Left kidney (tissue), 8 donors: ENCODE measurements at places on chromosomes 1 and 21.
A peak's percentile ranks its signal among the peaks of the same experiment; 100 is the strongest.

- DNase-seq = no peak
These were observed 50.5 kb upstream of the EPS8L3 start for GRCh38 chr1:109814223-109814622.

GRCh38 chr21:32306021-32306780 is 7.5 kb downstream of the MRAP start:
- peak; percentile 7 for DNase-seq

DNA sequence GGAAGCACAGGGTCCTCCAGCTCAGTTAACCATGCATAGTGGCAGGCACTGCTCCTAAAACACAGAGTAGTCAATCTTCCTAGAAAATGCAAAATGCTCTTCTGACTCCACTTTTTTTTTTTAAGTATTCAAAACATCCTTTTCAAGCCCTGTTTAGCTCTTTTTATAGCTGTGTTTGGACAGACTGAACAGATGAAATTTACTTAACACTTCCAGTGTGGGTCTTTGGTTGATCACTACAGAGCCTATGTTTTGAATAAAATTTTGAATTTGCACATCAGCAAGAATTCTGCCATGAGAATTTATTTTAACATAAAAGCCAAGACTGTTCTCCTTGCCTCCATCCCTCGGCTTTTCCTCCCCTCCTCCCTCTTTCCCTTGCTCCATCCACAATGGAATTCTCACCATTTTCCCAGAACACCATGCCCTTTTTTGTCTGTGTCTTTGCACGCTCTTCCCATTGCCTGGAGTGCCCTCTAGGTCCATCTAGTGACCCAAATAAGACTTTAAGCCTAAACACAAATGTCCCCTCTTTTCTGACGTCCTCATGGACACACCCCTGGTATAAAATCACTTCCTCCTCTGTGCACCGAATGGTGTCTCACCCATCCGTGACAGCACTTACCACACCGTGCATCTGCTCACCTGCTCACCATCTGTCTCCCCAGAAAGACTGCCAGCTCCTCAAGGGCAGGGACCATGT is 24.0 kb upstream of the CPT2 start:
- no peak for DNase-seq

- peak; percentile 46 for DNase-seq
These were observed 120.7 kb downstream of the LMX1A start for GRCh38 chr1:165235777-165236291.

GRCh38 chr1:12157366-12158231 is 9.2 kb upstream of the TNFRSF1B start:
- DNase-seq = no peak

DNA sequence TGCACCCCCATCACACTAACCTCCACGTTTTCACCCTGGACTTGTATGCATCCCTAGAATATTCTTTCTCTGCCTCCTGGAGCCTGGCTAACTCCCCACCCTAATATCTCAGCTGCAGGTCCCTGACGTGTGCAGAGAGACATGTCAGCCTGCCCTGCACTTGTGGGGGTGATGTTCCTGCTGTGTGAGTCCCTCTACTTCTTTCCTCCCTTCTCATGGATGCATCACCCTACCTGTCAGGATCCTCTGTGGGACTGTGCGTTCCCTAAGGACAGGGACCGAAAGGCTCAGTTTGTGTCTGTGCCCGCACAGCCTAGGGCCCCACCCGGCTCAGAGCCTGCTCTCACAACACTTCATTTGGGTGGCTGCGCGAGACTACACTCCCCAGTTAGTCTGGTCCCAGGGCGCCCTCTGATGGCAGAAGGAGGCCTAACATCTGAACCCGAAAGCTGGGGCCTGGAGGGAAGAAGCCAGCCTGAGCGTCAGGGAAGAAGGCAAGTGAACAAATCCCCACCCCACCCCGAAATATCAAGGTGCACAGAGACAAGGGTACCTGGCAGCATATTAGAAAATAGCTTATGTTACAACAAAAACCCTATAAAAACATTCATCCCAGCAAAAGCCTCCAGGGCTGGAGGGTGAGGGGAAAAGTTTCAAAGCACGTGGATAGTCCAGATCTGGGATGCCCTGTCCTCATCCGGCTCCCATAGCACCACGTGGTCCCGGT is 3.7 kb downstream of the CD52 start:
- DNase-seq = peak; percentile 82

- DNase-seq = no peak
These were observed 146.2 kb upstream of the KRTAP19-8 start for GRCh38 chr21:31184459-31184858.

GRCh38 chr1:181350131-181350530 is 133.2 kb upstream of the CACNA1E start:
- DNase-seq = no peak

GRCh38 chr1:229195246-229195645 is 75.7 kb upstream of the RAB4A start:
- no peak for DNase-seq

GRCh38 chr1:210089855-210090254 is 142.7 kb upstream of the SERTAD4 start:
- DNase-seq = no peak

DNA sequence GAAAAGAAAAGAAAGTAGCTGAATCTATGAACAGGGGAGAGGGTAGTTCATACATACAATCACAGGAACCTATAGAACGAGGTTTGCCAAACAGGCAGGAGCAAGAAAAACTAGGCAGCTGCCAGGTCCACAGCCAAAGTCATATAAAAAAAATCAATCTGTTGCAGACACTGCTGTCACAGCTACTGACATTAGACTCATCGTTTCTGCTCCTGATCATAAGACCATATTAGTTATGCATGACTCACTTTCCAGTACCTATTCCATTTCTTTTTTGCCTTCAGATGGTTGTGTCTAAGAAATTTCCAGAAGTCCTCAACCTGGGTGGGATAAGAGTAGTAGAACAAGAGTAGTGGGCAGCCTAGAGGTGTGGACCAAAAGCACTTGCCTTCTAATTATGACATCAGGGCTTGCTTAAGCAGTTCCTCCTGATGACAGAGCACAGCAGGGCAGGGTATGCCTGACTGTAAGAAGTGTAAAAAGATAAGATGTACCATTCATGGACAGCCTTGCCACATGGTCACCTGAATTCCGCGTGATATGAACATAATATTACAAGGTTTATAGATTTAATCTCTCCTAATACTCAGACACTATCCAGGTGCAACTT is 323.2 kb upstream of the SGIP1 start:
- no peak for DNase-seq

DNA sequence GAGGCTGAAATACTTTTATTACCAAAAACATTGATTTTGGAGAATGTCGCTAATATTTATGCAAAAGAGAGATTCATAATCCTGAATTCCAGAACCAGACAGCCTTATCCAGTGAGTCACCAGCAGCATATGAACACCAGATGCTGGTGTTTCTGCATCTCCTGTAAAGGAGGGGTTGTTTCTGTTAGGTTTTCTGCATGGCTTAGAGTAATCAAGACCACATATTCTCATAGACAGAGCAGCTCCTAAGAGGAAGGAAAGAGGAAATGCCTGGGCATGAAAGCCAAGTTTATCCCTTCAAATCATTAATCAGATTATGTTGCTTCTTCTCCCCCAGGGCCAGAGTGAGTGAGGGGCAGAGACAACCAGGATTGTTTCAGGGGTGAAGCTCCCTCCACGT is 86.2 kb downstream of the NGF start:
- DNase-seq = no peak

DNA sequence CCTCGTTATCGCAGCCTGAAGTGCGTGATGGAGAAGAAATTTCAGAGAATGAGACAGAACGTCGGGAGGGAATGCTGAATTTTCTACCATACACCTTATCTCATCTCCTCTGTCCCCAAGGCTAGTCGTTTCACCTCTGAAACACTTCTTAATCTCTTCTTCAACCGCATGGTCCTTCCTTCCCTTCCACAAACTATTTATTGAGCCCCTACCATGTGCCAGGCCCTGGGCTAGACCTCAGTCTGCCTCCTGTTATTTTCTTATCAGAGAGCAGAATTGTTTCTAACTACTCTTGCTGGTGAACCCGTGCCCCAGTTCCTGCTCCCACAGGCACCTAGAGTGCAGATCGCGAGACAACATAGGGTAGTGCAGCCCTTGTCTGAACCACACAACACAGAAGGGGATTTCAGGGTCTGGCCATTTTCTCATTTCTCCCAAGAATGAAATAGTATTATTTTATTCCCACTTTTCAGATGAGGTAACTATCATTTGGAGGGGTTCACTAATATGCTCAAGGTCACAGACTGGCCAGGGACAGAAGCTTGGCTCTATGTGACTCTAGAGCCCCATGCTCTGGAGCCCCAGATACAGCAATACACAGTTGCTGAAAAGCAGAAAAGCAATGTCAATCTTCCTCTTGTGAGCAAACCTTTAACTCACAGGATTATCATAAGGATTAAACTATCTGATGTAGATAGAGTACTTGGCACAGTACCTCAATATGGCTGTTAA is 598 bp upstream of the ADIPOR1 start:
- DNase-seq = no peak

DNA sequence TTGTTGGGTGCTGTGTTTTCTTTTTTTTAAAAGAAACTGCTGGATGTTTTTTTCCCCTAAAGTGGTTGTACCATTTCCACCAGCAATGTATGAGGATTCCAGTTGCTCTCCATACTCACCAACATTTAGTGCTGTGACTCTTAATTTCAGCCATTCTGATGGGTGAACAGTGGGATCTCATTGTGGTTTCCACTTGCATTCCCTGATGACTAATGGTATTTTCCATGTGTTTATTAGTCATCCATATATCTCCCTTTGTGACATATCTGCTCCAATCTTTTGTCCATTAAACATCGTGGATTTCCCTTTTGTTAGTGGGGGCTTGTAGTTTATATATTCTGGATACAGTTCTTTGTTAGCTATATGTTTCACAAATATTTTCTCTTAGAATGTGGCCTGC is 206.0 kb downstream of the CAMTA1 start:
- no peak for DNase-seq

GRCh38 chr1:185907246-185907645 is 173.1 kb downstream of the HMCN1 start:
- peak; percentile 37 for DNase-seq

- no peak for DNase-seq
These were observed 39.7 kb upstream of the WASF2 start for GRCh38 chr1:27529704-27530018.

- no peak for DNase-seq
These were observed 110.7 kb upstream of the KIAA0040 start for GRCh38 chr1:175303201-175303707.

DNA sequence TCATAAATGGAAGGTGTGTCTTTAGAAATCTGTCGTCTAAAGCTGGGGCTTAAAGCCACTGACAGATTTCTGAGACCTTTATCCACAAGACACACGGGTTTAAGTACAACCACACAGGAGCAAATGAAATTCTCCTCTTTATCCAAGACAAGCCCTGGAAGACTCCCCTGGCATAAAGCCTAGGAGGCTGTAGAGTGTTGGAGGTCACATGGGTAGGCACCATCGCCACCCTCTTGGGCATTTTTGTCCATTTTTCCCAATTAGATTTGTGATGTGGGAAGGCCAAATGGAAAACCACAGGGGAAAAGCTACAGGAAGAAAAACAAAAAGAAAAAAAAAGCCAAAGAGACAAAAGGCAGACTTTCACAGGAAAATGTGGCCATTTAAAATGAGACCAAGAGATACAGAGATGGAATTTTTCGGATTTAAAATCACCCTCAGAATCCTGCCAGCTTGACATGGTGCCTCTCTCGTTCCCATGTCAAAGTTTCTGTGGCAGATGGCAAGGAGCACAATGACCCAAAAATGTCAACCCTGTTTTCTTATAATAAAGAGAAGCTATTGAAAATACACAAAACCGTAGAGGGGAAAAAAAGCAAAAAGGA is 91.9 kb downstream of the PLD5 start:
- DNase-seq = no peak

GRCh38 chr1:245444945-245445344 is 290.2 kb downstream of the KIF26B start:
- DNase-seq = no peak

- peak; percentile 82 for DNase-seq
These were observed 1.1 kb downstream of the RALGPS2 start for GRCh38 chr1:178726087-178726517.

DNA sequence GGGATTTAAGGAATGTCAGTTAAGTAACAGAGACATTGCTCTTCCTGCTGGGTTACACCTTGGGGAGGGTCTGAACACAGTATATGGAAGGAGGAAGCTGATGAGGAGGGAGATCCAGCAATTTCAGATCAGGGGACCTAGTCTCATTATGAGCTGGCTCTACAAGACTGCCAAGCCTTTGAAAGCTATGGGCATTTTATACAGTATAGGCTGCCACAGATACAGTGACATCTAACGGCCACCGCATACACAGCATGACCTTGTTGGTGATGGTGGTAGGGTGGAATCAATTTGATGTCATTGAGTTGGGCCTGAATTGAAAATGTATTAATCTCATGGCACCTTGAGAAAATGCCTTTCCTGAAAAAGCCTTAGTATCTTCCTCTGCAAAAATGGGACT is 22.6 kb upstream of the ZP4 start:
- no peak for DNase-seq

- DNase-seq = no peak
These were observed 537.9 kb upstream of the NR5A2 start for GRCh38 chr1:199489594-199489993.

GRCh38 chr1:61337981-61338848 is 255.9 kb downstream of the NFIA start:
- peak; percentile 78 for DNase-seq

GRCh38 chr1:55702064-55702463 is 486.9 kb upstream of the USP24 start:
- no peak for DNase-seq

GRCh38 chr1:150791585-150791984 is 16.5 kb downstream of the CTSK start:
- no peak for DNase-seq

- DNase-seq = no peak
These were observed 15.1 kb downstream of the RNF223 start for GRCh38 chr1:1058921-1059493.

- DNase-seq = no peak
These were observed 25.0 kb downstream of the DUSP10 start for GRCh38 chr1:221716713-221717484.
